NCI-H1417 (cell line): ENCODE measurements at places on chromosomes 2 and 18.

DNA sequence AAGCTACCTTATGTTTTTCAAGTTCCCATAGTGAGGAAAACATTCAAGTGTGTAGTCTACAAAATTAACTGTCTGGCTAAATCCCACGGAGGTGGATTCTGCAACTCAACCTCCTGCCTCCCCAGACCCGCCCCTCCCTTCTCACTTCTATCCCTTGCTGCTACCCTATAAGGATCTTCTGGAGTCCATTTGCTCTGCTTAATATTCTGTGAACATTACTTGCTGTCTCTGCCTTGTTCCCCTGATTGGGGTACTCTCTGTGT, 163.2 kb downstream of the KCNE4 start:
- no peak for DNase-seq

DNA sequence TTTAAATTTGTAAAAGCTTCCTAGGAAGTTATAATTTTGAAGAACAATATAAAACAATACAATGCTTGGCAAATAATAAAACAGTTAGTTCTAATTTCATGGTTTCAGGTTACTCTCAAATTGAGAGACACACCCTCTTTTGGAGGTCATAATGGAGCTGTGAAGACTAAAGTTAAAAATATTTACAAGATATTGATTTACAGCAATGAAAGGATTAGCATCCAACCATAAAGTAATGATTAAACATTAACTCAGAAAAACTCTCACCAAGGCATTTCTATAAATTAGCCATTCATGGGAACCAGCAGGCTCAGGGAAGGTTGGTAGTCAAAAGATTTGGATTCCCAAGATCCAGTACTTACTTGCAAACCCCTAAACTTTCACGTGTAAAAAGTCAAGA, 6.4 kb downstream of the DPP4 start:
- no peak for DNase-seq

GRCh38 chr2:137000811-137001210, 235.5 kb downstream of the THSD7B start:
- DNase-seq: no peak

DNA sequence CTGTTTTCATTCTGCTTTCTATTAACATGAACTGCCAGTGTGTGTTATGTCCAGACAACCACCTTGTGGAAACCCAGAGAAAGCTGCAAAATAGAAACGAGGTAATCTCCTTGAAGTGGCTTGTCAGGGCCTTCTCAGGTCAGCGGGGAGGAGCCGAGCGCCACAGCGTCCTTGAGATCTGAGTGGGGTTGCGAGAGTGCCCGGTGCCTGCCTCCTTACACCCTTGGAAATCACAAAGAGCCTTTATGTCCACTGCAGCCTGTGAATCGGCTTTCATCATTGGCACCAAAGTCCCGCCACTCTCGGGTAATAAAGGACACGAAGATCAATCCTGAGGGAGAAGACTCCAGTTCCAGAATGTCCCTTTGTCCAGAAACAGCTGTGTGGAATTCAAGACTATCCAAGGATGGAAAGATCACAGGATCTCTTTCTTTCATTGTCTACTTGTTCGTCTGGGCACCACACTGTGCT, 135.2 kb downstream of the HRH4 start:
- DNase-seq: no peak
